ENCODE measurements at places on chromosomes 2 and 18.

GRCh38 chr18:6595666-6596065 is 133.8 kb upstream of the ARHGAP28 start:
- no peak for DNase-seq

- no peak for DNase-seq
Observed at GRCh38 chr18:76522122-76522503, 27.1 kb upstream of the ZNF516 start.

DNA sequence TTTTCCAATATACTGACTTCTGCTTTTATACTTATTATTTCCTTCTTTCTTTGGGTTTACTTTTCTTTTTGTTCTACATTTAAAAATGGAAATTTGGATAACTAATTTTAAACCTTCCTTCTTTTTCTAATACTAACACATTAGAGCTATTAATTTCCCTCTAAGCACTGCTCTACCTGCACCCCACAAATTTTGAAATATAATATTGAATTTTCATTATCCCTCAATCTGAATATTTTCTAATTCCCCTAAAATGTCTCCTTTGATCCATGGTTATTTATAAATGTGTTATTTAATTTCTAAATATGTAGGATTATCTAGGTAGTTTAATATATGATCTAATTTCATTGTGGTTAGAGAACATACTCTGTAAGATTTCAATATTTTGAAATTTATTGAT is 63.4 kb upstream of the LGALSL start:
- DNase-seq = no peak

- no peak for DNase-seq
Observed at GRCh38 chr2:9230881-9231280, 24.3 kb downstream of the ASAP2 start.

GRCh38 chr2:139122711-139123158 is 342.5 kb upstream of the NXPH2 start:
- DNase-seq = peak; percentile 71

DNA sequence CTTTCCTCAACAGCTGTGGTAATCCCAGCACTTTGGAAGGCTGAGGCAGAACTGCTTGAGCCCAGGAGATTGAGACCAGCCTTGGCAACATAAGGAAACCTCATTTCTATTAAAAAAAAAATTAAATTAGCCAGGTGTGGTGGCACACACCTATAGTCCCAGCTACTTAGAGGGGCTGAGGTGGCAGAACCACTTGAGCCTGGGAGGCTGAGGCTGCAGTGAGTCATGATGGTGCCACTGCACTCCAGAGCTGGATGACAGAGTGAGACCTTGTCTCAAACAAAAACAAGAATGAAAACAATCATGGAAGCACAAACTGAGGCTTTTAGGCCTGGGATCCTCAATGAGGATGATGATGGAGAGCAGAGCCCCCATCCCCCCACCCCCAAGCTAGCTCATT is 19.8 kb downstream of the GAREM1 start:
- DNase-seq = no peak

- no peak for DNase-seq
Observed at GRCh38 chr18:7727361-7728076, 160.4 kb downstream of the PTPRM start.

DNA sequence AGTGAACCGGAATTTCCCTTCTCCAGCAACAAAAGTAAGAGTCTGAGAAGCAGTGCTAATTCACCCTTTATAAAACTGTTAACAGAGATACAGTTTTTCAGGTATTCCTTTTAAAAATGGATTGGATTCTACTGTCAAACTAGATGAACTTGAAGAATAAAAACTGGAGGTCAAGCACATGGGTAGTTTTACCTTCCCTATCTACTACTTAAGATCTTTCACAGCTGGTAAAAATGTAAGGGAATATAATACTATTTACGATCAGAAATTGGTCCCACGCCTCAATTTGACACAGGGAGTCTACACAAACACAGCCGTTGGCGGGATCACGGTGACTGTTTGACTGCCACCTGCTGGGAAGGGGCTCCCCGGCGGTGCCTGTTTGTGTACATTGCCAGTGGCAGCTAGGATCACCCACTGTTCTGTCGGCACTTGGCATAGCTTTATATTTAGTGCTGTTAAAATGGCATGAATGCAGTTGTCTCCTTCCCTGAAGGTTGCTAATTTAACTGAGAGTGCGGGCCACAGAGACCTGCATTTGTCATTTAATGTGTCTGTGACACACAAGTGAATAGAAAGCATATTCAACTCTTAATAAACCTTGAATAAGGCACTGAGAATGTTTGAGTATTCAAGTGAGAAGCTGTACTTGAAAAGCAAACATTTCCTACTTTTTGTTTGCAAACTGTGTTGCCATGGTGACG is 59.5 kb downstream of the ABCG8 start:
- no peak for DNase-seq

GRCh38 chr18:24138409-24138788 is 463 bp upstream of the CABYR start:
- DNase-seq = no peak

DNA sequence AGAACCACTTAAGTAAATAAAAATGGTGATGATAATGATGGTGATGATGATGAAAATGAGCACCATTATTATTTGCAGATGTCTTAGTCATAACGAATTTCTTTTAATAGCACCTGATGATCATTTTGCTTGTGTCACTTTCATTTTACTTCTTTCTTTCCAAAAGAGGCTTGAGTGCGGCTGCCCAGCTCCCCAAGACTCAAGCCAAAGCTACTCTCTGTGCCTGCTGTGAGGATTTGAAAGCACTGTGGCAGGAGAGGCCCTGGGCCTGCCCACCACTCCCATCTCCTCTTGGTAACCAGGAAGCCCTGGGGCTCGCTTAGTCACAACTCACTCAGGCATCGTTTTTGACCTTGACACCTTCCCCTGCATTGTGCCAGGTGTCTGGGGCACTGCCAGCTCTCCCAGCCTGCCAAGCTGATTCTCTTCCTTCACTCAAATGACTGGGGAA is 41.2 kb downstream of the RPL37A start:
- no peak for DNase-seq

DNA sequence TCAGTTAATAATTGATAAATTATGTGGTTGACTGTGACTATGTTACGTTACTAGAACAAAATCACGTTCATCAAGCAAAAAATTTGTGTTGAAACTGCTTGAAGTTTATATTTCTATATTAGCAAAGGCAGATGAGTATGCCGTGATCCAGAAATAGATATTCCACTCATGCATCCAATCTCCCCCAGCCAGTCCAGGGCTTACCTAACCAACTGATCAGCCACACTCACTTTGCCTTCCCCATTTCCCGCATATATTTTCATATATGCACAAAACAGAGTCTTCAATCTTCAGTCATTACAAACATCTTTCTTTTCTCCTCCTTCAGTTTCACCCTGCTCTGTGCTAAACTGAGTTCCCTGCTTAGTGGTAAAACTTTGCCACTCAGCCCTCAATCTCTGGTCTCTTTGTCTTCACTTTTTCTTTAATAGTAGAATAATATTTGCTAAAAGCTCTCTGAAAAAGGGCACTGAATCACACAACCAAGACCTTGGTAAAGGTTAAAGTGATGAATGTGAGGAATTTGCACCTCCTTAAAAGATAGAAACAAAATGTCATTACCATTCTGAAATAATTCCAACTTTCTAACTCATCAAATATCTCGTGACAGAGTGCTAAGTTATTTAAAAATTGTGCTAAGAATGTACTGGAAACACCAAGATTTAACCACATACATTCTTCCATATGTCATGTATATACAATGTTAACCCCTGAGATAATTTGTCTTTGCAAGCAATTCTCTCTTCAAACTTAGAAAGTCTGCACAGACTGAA is 893.2 kb upstream of the CRIM1 start:
- no peak for DNase-seq

GRCh38 chr2:8537562-8538155 is 144.2 kb upstream of the ID2 start:
- DNase-seq = no peak

GRCh38 chr2:241885291-241885945 is 15.9 kb downstream of the RTP5 start:
- no peak for DNase-seq

- no peak for DNase-seq
Observed at GRCh38 chr2:238587776-238588660, 161.3 kb downstream of the ASB1 start.

DNA sequence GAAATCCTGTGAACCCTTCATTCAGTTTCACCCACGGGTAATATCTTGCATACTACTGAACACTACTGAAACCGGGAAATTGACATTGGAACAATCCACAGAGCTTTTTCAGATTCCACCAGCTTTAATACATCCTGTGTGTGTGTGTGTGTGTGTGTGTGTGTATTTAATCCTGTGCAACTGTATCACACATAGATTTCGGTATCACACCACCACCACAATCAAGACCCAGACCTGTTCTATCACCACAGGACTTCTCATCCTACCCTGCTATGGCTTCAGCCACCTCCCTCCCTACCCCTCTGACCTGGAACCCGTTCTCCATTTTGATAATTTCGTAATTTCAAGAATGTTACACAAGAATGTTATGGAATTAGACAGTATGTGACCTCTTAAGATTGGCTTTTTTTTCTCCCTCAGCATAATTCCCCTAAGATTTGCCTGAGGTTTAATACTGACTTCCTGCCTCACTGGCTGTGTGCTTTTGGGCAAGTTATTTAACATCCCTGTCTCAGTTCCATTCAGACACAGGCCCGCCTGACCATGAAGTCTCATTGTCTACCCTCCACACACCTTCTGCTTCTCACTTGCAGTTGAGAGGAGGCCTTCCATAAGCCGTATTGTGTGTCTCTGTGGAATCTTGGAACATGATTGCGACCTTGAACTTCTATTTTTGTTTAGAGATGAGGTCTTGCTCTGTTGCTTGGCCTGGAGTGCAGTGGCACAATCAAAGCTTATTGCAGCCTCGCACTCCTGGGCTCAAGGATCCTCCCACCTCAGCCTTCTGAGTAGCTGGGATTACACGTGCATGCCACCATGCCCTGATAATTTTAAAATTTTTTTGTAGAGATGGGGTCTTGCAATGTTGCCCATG is 14.4 kb upstream of the TMEM131 start:
- no peak for DNase-seq

GRCh38 chr2:169285531-169286235 is 76.7 kb downstream of the LRP2 start:
- no peak for DNase-seq

GRCh38 chr2:197219636-197220035 is 90.9 kb downstream of the ANKRD44 start:
- DNase-seq = no peak

GRCh38 chr2:113105047-113105785 is 22.2 kb upstream of the IL1RN start:
- peak; percentile 27 for DNase-seq

DNA sequence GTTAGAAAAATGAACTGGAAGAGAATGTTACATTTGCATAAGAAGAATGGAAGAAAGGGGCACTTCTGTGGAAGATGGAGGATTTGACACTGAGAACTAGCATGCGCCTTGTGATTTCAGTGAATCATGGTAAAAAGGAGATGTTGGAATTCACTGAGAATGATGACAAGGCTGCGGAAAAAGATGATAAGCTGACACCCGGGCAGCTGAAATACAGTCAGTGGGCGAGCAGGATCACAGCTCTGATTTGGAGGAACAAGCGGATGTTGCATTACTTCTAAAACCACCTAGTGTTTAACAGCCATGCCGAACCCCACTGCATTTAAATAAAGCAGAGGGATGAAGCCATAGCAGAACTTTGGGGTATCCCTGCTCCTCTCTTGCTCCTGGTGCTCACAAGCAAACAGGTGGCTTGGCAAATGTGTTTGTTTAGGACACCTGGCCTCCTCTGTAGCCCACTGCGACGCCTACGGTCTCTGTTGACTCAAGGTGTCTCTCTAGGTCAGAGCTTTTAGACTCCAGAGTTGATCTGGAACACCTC is 134.9 kb downstream of the NDUFA10 start:
- no peak for DNase-seq

GRCh38 chr18:37665346-37665745 is 99.7 kb upstream of the CELF4 start:
- no peak for DNase-seq

DNA sequence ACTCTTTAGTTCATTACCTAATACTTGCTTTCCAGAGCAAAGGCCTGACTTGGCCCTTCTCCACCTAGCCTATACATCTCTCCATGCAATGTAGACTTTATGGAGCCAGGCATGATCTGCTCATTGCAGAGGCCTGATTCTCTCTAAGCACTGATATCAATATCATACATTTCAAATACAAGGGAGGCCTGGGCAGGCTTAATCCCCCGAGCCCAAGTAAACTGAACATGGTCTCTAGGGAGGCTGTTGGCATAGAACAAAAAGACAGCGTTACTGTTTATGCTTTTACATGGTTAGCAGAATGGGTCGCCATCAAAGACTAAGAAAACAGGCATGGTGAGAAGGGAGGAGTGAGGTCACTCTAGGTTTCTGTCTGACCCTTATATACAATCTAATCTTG is 695.1 kb downstream of the ZEB2 start:
- no peak for DNase-seq

DNA sequence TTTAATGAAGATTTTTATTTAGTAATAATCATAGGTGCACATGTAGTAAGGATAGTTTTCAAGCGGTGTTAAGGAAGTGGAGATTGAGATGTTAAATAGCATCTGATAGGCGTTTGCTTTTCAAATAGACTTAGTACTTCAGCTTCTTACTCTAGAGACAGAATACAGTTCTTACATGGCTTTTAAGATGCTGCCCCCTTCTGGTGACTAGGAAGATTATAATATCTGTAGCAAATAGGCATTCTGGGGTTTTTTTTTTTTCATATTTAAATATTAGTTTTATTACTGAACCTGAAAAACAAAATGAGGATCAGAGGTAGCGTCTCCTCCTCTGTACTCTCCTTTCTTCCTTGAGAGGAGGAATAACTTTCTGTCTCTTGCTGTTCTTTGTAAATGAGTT is 100.2 kb downstream of the AGAP1 start:
- peak; percentile 75 for DNase-seq

GRCh38 chr2:185695711-185696235 is 42.8 kb upstream of the FSIP2 start:
- no peak for DNase-seq

GRCh38 chr2:235669269-235669831 is 175.5 kb downstream of the AGAP1 start:
- peak; percentile 75 for DNase-seq

- peak; percentile 24 for DNase-seq
Observed at GRCh38 chr2:176280867-176281658, 11.8 kb downstream of the MTX2 start.
